ENCODE measurements at places on chromosomes 7 and 10. TPM values are rescaled to one million over a fixed set of nuclear protein-coding genes. Genes with fewer than 3 reads are reported as not detected.

The FOXK1 gene
- 48.1 TPM for total RNA-seq

The TUBAL3 gene
- not detected for total RNA-seq

The PPP1R17 gene
- not detected for total RNA-seq

The VENTX gene
- not detected for total RNA-seq

The CCDC172 gene
- not detected for total RNA-seq

- H3K4me3 ChIP-seq, result no peak overlapping the region
- no peaks in the 10 kb centered on the region for H3K4me1 ChIP-seq
- H3K27me3 ChIP-seq, result no peaks in the 10 kb centered on the region
These were observed 828.0 kb downstream of the GRID1 start for GRCh38 chr10:85538601-85539000.

DNA sequence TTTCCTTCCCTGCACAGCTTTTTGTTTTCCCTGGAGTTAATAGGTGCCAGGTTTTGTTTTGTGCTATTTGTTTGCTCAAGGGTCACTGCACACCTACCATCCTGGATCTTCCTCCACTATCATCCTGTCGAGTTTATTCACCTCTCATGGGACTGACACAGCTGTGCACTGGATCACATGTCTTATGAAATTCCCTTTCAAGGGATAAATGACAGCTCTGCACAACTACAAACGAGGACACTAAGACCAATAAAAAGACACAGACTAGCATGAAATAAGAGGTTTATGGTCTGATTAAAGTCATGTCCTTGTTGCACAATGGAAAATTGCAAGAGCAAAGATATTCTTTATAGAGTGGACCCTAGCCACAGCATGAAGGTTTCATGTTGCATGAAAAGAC is 76.7 kb upstream of the SFMBT2 start:
- peaks cover 6% of the 10 kb centered on the region for H3K36me3 ChIP-seq
- H3K27ac ChIP-seq, result peak overlapping the region; percentile 9
- no peak for DNase-seq
- no peak overlapping the region for H3K4me3 ChIP-seq

- H3K27ac ChIP-seq, result no peak overlapping the region
- DNase-seq, result no peak
- no peaks in the 10 kb centered on the region for H3K36me3 ChIP-seq
- H3K4me3 ChIP-seq, result no peak overlapping the region
These were observed 241.9 kb downstream of the GRID1 start for GRCh38 chr10:86124734-86125133.

DNA sequence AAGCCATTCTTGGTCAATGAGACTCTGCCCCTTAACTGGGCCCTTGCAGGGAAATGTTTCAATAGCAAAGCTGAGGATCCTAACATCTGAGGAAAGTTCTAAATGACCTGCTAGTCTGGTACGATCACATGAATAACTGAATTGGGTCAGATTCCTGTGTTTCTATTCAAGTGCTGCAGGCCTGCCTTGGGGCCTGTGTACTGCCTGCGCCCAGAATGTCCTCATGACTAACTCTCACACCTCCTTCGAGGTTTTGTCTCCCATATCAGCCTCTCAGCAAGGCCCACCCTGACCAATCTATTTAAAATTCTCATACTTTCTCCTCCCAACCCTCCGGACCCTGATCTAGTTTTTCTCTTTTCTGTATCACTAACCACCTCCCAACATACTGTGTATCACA is 4.4 kb downstream of the JAZF1 start:
- no peak for DNase-seq
- no peaks in the 10 kb centered on the region for H3K27me3 ChIP-seq
- H3K27ac ChIP-seq, result peak overlapping the region; percentile 73
- peak overlapping the region; percentile 51 for H3K4me3 ChIP-seq
- peaks cover 50% of the 10 kb centered on the region for H3K4me1 ChIP-seq

DNA sequence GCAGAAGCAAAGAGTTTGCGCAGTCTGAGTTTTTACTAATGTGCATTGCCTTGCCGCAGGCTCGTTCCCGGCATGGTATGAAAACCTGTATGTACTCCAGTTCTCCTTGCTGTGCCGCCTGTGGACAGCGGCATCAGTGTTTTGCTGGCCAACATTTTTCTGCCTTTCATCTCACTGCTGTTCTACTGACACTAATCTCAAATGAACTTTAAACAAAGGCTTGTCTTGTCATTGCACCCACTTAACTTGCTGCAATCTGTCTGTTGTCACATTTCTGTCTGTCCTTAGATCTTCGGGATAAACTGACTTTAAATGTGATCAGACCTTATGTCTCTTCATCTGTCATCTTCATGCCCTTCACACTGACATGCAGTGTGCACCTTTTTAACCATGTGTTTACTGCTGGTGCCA is 71.7 kb upstream of the ZNRF2 start:
- DNase-seq, result no peak
- no peak overlapping the region for H3K4me3 ChIP-seq
- no peaks in the 10 kb centered on the region for H3K36me3 ChIP-seq
- H3K4me1 ChIP-seq, result peaks cover 3% of the 10 kb centered on the region
- H3K27me3 ChIP-seq, result peaks cover 10% of the 10 kb centered on the region

DNA sequence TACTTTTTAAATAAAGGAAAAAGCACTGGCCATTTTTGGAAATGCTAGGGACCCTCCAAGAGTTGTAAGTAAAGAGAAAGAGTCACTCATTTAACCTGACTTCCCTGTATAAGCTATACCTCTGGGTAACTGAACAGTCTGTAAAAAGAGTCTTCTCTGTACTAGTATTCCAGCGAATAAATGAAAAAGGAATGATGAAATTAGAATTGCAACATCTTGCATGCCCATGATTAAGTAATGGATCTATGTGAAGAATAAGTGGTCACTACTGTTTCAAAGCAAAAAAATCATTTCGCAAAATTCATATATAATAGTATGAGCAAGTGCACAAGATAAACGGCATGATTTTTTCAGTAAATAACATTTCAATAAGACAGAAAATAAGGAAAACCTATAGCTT is 116.8 kb downstream of the ZFAND4 start:
- no peaks in the 10 kb centered on the region for H3K36me3 ChIP-seq
- H3K4me1 ChIP-seq, result peaks cover 45% of the 10 kb centered on the region
- no peak overlapping the region for H3K4me3 ChIP-seq
- no peaks in the 10 kb centered on the region for H3K27me3 ChIP-seq

GRCh38 chr7:51366172-51366728 is 49.6 kb upstream of the COBL start:
- peaks cover 4% of the 10 kb centered on the region for H3K27me3 ChIP-seq
- no peak overlapping the region for H3K4me3 ChIP-seq
- no peak for DNase-seq
- peaks cover 6% of the 10 kb centered on the region for H3K4me1 ChIP-seq

DNA sequence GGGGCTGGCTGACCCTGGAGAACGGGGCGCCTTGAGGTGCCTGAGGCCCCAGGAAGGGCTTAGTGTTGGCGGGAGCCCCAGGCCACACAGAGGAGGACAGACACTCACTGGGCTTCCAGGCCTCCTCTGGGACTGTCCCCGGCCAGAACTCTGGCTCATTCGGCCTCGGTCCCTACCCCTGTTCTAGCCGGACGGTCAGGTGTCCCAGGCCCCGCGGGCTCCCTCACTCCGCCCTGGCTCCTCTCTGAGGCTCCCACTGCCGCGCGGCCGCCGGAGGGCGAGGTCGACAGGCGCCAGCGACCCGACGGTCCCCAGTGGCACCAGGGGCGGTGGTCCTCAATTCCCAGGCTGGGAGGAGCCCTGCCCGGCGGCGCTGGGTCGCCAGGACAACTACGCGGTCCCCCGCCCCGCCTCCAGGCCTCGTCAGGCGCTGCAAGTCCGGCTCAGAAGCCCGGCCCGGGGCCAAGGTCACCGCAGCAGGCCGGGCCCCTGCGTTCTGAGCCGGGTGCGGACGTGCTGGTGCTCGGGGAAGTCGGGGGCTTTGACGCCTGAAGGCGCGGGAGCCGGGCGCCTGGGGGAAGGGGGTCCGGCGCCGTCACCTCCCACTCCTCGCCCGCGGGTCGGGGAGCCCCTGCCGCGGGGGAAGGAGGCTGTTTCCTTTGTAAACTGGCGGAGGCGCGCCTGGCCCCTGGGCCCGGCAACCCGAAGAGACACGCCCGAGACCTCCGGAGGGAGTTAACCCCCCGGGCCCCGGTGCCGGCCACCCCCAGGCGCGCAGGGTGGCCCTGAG is 1.1 kb upstream of the PWWP2B start:
- H3K27me3 ChIP-seq, result no peaks in the 10 kb centered on the region
- no peak for DNase-seq
- H3K27ac ChIP-seq, result no peak overlapping the region
- peaks cover 6% of the 10 kb centered on the region for H3K36me3 ChIP-seq
- H3K4me1 ChIP-seq, result peaks cover 27% of the 10 kb centered on the region

GRCh38 chr10:71964743-71965515 is 734 bp downstream of the CHST3 start:
- peaks cover 54% of the 10 kb centered on the region for H3K27me3 ChIP-seq
- H3K4me3 ChIP-seq, result no peak overlapping the region
- no peak overlapping the region for H3K27ac ChIP-seq
- peak; percentile 57 for DNase-seq
- H3K36me3 ChIP-seq, result no peaks in the 10 kb centered on the region
- H3K4me1 ChIP-seq, result no peaks in the 10 kb centered on the region

GRCh38 chr7:124257638-124258308 is 224.9 kb upstream of the TMEM229A start:
- H3K4me3 ChIP-seq, result no peak overlapping the region
- H3K27me3 ChIP-seq, result no peaks in the 10 kb centered on the region
- no peak for DNase-seq
- H3K27ac ChIP-seq, result no peak overlapping the region
- H3K4me1 ChIP-seq, result no peaks in the 10 kb centered on the region

GRCh38 chr7:81232084-81232799 is 313.4 kb upstream of the SEMA3C start:
- no peak overlapping the region for H3K27ac ChIP-seq
- H3K4me1 ChIP-seq, result no peaks in the 10 kb centered on the region
- no peaks in the 10 kb centered on the region for H3K27me3 ChIP-seq
- H3K36me3 ChIP-seq, result peaks cover 9% of the 10 kb centered on the region
- DNase-seq, result no peak

DNA sequence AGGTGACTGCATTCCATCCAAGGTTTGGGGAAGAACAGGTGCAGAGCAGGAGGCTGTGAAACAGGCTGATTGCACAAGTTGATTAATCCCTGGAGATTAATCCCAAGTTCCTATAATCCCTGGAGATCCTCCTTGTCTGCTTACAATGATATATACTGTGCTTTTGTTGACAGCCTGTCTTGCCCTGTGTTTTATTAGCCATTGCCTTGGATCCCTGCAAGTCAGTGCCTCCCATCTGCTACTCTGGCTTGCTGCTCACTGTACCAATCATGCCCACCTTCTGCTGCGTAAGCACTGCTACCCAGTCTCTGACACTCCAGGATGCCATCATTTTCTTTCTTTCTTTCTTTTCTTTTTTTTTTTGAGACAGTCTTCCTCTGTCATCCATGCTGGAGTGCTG is 65.4 kb downstream of the ANKRD61 start:
- no peaks in the 10 kb centered on the region for H3K4me1 ChIP-seq
- no peak overlapping the region for H3K27ac ChIP-seq
- no peaks in the 10 kb centered on the region for H3K36me3 ChIP-seq
- DNase-seq, result no peak

- no peaks in the 10 kb centered on the region for H3K27me3 ChIP-seq
- H3K36me3 ChIP-seq, result no peaks in the 10 kb centered on the region
- H3K4me1 ChIP-seq, result peaks cover 14% of the 10 kb centered on the region
- H3K27ac ChIP-seq, result peak overlapping the region; percentile 35
- no peak for DNase-seq
- H3K4me3 ChIP-seq, result peak overlapping the region; percentile 92
These were observed 624 bp upstream of the CEP55 start for GRCh38 chr10:93495654-93496321.

GRCh38 chr10:77391605-77392235 is 245.9 kb downstream of the KCNMA1 start:
- H3K4me3 ChIP-seq, result no peak overlapping the region
- DNase-seq, result no peak
- H3K4me1 ChIP-seq, result peaks cover 2% of the 10 kb centered on the region
- H3K27me3 ChIP-seq, result peaks cover 5% of the 10 kb centered on the region
- H3K36me3 ChIP-seq, result no peaks in the 10 kb centered on the region

GRCh38 chr10:70381471-70382421 is 679 bp downstream of the LRRC20 start:
- peak overlapping the region; percentile 85 for H3K4me3 ChIP-seq
- no peaks in the 10 kb centered on the region for H3K36me3 ChIP-seq
- no peak overlapping the region for H3K27ac ChIP-seq
- DNase-seq, result no peak

DNA sequence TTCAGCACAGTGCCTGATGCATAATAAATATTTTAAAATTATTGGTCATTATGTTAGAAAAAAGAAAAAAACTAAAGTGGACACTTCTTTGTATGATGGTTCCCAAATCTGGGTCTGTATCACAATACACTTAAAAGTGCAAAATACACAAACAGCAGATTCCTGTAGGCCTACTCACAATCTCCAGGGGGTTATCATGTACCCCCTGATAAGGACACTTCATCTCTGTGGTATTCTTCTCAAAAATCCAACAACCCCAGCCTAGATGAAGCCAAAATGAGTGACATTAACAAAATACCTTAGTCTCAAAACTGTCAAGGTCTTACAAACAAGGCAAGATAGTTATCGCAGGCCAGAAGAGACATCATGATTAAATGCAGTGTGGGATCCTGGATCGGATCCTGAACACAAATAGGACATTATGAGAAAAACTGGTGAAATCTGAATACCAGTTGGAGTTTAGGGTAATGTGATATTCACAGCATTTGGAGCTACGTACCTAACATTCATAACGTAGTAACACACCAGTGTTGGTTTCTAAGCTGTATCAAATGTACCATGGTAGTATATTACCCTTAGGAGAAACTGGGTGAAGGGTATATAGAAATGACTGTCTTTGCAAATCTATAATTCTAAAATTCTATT is 45.2 kb downstream of the NSUN6 start:
- no peak overlapping the region for H3K27ac ChIP-seq
- H3K36me3 ChIP-seq, result no peaks in the 10 kb centered on the region
- H3K4me3 ChIP-seq, result no peak overlapping the region
- DNase-seq, result no peak
- H3K4me1 ChIP-seq, result no peaks in the 10 kb centered on the region
- H3K27me3 ChIP-seq, result no peaks in the 10 kb centered on the region

GRCh38 chr10:79444199-79445119 is 965 bp downstream of the ZCCHC24 start:
- peak overlapping the region; percentile 90 for H3K4me3 ChIP-seq
- peaks cover 3% of the 10 kb centered on the region for H3K27me3 ChIP-seq
- peak overlapping the region; percentile 76 for H3K27ac ChIP-seq
- no peak for DNase-seq
- no peaks in the 10 kb centered on the region for H3K36me3 ChIP-seq
- peaks cover 34% of the 10 kb centered on the region for H3K4me1 ChIP-seq

GRCh38 chr7:29150856-29151255 is 4.5 kb upstream of the CPVL start:
- no peak overlapping the region for H3K4me3 ChIP-seq
- no peaks in the 10 kb centered on the region for H3K36me3 ChIP-seq
- DNase-seq, result no peak
- peaks cover 20% of the 10 kb centered on the region for H3K27me3 ChIP-seq
- H3K27ac ChIP-seq, result no peak overlapping the region
